Activated T-cell treated with anti-CD3 and anti-CD28 coated beads for 48 hours (primary cell): ENCODE measurements at places on chromosomes 7 and 10.

GRCh38 chr10:96473866-96474265 lies 39.9 kb downstream of the TLL2 start:
- DNase-seq, result no peak

DNA sequence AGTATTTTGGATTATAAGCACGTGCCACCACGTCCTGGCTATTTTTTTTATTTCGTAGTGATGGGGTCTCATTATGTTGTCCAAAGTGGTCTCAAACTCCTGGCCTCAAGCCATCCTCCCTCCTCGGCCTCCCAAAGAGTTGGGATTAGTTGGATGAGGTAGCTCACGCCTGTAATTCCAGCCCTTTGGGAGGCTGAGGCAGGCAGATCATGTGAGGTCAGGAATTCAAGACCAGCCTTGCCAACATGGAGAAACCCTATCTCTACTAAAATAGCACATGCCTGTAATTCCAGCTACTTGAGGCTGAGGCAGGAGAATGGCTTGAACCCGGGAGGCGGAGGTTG lies 21.8 kb upstream of the YWHAG start:
- no peak for DNase-seq

GRCh38 chr10:76554478-76554877 lies 1083.1 kb downstream of the KCNMA1 start:
- no peak for DNase-seq

DNA sequence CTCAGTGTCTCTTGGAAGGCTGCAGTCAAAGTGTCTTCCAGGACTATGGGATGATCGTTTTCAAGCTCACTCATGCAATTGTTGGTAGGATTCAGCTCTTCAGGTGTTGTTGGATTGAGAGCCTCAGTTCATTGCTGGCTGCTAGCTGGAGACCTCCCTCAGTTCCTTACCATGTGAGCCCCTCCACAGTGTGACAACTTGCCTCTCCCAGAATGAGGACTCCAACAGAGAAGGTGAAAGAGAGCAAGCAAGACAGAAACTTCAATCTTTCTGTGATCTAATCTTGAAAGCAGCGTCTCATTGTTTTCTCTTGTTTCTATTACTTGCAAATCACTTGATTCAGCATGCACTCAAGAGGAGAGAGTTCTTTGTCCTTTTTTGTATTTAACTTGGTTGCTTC lies 22.5 kb downstream of the MGAM start:
- no peak for DNase-seq

DNA sequence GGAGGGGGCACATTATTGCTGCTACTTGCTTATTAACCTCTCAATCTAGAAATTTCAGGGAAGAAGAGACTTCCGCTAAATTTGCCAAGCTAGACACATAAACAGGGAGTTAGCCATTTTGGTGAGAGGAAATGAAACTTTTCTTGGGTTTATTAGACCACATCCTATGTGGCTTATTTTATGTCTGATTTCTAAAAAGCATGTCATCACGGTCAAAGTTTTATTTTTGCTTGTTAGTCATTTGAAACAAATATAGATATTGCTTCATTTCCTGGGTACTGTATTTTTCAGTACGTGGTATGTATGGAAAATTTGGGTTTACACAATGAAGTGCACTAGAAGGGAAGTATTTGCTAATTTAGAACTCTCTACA lies 144.1 kb downstream of the TCF7L2 start:
- DNase-seq, result no peak

- DNase-seq, result no peak
Measured at GRCh38 chr10:71780719-71781118, 7.4 kb upstream of the VSIR start.

GRCh38 chr7:101588131-101588935 lies 40.8 kb downstream of the MYL10 start:
- DNase-seq, result no peak

- no peak for DNase-seq
Measured at GRCh38 chr10:29117781-29118180, 171.1 kb upstream of the LYZL1 start.

DNA sequence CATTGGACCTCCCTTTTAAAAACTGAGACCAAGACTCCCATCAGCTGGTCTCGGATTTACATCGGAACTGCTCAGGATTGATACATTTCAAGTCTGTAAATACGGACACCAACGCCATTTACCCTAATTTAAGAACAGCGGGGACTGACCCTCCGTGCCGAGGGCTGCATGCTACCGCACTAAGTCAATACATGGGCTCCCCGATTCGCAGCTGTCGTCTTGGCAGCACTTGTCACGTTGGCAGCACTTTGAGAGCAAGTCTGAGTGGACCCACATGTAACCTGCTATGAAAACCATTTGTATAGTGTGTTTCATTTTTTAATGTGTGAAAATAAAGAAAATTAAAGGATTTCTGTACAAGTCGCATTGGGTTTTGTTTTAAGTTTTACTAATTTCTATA lies 83.4 kb downstream of the EZH2 start:
- no peak for DNase-seq

DNA sequence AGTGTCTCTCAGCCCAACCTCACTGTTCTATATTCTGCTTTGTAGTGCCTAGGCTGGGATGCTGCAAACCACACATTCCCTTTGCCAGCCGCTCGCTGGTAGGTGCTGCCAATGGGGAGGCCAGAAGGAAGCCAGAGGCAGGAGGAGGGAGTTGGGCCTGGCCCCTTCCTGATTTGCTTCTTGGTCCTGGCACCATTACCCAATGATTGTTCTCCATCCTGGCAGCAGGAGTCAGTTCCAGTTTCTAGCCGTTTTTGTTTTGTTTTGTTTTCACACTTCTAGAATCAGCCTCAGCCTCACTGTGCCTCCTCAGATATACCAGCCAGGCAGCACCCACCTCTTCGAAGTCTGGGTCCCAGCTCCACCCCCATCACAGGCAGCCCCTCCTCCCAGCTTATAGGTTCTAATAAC lies 27.4 kb upstream of the LOXL4 start:
- no peak for DNase-seq
